Activated CD4-positive, alpha-beta T cell treated with anti-CD3 and anti-CD28 coated beads, Interleukin-2, amount 10 ng/mL, durations not matched to agents 24 days and 14 days (primary cell): ENCODE measurements at places on chromosomes 7 and 10.

DNA sequence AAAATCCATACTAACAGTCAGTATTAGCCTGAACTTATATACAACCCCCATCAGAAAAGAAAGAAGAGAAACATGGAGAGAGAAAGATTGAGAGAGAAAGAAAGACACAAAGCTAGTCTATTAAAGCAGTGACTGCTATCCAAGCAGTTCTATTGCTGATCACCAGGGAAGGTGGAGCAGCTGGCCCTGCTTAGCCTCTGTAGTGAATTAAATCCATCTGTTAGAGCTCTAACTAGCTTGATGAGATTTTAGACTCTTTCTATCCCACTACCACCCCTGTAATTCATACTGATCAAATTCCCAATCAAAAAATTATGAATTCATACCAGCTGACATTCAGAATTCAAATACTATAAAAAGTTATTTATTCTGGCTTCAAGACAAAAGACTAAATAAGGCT, 486.0 kb upstream of the LRRN3 start:
- DNase-seq, result no peak

DNA sequence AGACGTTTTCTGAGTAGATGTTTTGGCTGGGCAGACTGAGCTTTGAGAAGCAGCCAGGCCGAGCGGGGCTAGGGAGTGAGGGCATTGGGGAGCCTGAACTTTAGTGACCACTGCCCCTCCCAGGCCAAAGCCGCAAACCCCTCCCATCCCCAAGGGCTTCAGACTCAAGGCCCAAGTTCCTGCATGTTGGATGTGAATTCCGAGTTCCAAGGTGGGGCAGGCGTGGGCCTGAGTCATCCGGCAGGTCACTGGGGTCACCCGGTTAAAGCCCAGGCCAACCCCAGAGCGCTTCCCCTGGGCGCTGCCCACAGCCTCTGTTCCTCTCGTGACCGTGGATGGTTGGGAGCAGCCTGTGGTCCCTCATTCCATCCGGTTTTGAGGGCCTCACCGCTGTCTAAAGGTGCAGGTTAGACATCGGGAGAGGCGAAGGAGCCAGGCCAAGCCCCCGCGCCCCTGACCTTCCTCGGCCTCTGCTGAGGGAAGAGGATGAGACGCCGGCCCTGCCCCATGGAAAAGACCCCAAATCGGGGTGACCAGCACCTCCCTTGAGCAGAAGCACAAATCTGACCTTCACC, 6.9 kb upstream of the PDGFA start:
- no peak for DNase-seq

DNA sequence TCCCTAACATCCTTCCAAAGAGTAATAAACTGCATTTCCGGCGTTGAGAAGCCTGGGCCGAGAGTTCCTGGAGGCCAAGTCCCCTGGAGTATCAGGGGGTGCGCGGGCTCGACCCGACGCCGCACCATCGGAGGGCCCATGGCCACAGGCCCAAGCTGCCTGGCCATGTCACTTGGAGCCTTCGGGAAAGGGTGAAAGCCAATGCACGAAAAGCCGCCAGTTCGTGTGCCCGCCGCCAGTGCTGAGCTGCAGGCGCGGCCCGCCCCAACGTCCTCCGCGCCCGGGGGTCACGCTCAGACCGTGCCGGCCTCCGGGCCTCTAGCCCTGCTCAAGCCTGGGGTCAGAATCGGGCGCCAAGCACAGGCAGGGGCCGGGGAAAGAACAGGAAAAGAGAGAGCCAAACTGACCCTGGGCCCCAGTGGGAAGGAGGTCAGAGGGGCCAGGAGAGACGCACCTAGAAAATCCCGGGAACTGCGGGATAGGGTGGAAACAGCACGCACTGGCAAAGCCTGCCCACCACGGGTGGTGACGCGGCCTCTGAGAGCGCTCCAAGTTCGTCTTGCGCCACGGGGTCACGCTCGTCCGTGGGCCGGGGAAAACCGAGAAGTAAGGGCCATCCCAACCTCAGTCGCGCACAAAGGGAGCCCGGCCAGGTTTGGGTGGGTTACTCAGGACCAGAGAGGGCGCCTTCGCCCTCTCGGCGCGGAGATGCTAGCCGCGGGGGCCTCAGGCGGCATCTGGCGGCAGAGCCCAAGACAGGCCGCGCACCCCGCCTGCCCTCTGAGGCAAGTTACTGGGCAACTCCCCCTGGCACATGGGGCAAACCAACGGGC, 4.2 kb upstream of the EBF3 start:
- DNase-seq, result peak; percentile 52

DNA sequence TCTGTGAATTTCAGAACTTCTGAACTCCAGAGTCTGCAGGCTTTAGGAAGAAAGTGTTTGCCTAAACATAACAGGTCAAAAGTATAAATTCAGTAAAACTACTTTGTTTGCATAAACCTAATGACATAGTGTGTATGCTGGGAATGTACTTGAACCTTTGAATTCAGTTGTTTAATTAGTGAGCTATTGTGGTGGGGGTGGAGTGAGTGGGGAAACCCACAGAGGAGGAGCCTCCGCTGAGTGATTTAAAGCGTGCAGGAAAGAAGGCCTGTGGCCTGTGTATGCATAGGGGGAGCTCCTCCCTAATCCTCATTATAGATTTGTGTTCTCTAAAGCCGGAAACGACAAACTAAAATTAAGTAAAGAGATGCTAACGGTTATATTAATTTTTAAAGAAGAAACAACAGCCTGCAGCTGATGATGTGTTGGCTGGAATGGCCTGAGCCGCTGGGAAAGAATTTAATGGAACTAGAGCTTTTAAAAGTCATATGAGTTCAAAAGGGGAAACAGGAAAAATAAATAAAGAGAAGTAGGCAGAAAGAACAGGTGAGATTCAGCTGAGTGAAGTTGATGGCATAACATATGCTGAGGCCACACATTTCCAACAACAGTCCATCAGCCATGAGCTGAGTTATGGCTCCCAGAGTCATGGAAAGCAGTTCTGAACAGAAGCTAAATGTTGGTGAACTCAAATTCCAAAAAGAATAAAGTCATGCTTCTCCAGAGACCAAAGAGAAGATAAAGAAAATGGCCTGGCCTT, 595.0 kb downstream of the GRM8 start:
- DNase-seq, result no peak

GRCh38 chr10:114289096-114289436, 50.0 kb downstream of the VWA2 start:
- no peak for DNase-seq

GRCh38 chr7:150567169-150567568, at the start of gene GIMAP4:
Gene GIMAP4, plus strand, starts transcription at chr7:150567390. Its CDS starts 2,512 bp downstream, at chr7:150569902.
- DNase-seq, result peak; percentile 77

GRCh38 chr10:96638696-96639095, 51.9 kb upstream of the TM9SF3 start:
- no peak for DNase-seq

DNA sequence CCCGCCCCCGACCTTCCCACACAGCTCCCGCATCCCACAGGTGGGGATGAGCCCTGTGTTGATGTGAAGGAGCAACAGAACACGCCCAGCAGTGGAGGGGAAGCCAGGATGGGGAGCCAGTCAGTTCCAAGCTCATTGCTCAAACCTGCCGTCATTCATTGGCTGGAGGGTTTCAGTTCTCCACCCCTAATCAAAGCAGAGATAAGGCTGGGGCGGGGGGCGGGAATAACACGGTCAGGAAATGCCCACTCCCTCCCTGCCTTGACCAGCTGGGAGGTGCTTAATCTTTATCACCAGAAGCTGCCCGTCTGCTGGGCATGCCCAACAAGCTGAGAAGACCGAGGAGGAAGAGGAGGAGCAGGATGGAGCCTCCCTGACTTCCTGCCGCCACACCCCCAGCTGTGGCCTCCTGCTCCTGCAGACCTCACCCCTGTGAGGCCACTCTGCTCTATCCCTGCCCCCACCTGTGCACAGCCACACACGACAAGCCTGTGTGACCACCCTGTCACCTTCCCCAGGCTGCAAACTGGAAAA, 265.1 kb downstream of the ZEB1 start:
- DNase-seq, result peak; percentile 40

DNA sequence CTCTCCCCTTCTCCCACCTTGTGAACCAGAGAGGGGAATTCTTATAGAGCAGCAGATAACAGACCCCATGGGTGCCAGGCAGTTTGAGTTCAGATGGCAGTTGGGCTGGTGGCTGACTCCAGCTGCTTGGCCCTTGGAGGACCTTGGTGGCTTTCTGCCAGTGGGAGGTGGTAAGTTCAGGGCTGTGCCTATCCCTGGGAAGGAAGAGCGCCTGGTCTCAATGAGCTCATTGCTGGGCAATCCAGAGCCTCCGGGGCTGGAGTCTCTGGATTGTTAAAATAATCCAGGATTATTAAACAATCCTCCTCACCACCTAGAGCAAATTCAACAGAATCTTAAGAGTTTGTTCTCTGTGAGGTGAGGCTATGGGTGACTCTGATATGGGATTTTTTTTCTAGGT, 105.2 kb downstream of the FANK1 start:
- DNase-seq, result no peak

GRCh38 chr10:62433901-62434300, 59.7 kb downstream of the ZNF365 start:
- no peak for DNase-seq

GRCh38 chr10:32384171-32384570, 37.2 kb upstream of the EPC1 start:
- DNase-seq, result no peak

DNA sequence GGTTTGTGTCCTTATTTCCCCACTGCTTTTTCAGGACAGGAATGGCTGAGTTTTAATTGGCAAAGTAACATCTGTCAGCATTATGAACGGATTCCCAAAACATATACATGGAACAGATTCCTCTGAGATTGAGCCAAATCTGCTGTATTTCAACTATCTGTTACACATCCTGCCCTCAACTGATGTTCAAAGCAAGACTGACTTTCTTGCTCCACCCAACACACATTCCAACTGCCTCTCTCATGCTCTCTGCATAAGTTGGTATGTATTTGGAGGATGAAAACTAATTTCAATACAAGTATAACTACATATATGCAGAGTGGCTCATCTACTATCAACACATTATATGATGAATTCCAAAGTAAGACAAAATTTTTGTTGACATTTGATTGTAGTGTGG, 342.2 kb downstream of the GATA3 start:
- no peak for DNase-seq

GRCh38 chr7:129163875-129164544, 19.5 kb downstream of the TSPAN33 start:
- DNase-seq, result peak; percentile 65

DNA sequence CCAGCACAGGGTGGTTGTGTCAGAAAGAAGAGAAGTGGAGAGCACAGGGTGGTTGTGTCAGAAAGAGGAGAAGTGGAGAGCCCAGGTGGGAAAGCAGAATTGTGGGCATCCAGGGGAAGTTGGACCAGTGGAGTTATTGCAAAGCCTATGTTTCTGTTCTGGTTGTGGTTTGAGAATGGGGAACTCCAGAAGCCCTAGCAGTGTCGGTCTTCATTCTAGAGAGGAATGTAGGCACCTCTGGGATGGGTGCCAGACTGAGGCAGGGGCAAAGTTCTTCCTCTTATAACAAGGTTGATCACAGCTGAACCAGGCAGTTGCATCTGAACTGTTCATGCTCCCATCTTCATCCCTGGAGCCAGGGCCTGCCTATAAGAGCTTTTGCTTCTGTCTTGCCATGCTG, 954 bp downstream of the FSCN3 start:
- DNase-seq, result no peak

GRCh38 chr7:12929476-12930140, 242.2 kb downstream of the ARL4A start:
- no peak for DNase-seq

DNA sequence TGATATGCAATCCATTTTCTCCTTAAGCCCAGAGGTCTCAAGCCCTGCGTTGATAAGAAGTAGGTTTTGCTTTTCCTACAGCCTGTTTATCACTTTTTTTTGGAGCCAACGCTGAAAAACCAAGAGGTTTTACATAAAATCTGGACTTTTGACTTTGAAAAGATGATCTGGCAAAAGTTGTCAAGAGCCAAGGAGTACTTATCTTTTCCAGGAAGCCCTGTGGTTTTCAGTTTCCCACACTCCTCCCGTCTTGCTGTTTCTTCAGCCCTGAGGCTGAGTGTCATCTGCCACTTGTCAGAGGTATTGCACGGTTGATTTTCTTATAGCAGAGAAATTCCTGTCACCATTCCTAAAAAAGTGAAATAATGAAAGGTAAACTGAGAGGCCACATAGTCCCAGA, 108.7 kb downstream of the TYW1 start:
- peak; percentile 62 for DNase-seq

GRCh38 chr7:105718511-105718925, 137.2 kb upstream of the EFCAB10 start:
- no peak for DNase-seq

GRCh38 chr10:6600224-6600987, 20.3 kb upstream of the PRKCQ start:
- peak; percentile 74 for DNase-seq

DNA sequence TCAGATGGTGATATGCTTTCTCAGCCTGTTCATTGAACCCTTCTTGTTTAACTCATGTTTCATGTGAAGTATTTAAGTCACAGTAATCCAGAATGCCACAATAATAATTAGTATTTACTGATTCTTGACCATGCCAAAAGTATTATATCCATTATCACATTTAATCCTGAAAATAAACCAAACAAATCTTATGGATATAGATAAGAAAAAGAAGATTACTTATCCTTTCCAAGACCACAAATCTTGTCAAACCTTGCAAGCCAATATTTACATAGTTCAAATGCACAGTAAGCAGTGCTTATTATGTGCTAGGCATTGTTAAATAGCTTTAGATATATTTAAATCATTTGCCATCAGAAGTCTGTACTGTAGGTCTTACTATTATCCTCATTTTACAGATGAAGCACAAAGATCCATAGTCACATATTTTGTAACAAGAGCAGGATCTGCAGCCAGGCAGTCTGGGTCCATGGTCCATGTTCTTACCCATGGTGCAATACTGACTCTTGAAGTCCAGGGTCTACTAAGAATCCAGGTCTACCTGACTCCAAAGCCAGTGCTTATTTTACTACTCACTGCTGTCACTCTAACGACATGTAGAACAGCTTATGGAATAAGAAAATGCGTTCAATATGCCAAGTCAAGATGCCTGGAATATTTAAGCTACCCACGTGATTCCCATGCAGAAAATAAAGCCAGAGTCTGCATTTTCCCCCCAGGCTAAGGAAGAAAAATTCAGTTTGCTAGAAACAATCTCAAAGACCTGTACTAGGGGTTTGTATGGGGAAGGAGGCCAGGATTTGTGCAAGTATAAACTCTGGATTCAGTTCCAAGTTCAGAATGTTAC, 984.8 kb upstream of the LRRTM3 start:
- no peak for DNase-seq

- DNase-seq, result no peak
Observed at GRCh38 chr7:4067874-4068273, 614.2 kb upstream of the FOXK1 start.
